Activated CD4-positive, alpha-beta T cell treated with anti-CD3 and anti-CD28 coated beads, Interleukin-2, amount 50 U/mL, for 24 hours (primary cell): ENCODE measurements at places on chromosomes 11 and 22.

DNA sequence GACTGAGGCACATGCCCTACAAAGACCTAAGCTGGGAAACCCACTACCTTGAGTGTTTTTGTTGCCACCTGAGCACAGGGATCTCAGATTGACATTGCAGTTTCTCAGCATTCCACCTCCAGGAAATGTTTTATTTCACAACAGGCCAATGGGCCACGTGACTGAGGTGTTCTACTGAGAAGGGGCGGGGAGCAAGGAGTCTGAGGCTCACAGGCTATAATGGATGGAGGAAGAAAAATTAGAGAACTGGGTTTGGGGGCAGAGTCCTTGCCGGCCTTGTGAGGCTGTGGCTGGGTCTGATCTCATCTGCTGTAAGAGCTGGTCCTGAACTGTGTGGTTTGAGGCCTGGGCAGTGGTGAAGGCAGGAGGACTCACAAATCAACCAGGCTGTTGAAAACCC is 40.7 kb downstream of the ZNF202 start:
- DNase-seq = no peak

GRCh38 chr11:108206171-108206570 is 16.3 kb downstream of the NPAT start:
- no peak for DNase-seq

GRCh38 chr11:118909619-118910308 is 16.0 kb downstream of the BCL9L start:
- DNase-seq = no peak

DNA sequence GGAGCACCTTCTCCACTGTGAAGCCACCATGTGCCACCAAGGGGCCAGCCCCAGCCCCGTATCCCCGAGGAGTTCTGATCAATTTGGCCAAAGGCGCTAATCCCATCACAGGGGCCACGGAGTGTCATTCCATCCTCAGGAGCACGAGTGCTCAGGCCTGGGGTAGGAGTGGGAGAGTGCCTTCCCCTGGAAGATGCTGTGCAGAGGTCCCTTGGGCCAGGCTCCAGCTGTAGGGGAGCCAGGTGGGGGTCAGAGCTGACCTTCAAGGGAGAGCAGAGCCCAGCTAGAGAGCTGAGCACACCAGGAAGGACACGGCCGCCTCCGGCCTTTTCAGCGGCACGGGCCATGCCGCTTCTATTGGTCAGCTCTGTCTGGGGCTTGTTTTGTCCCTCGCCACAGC is 1459.9 kb downstream of the BRD1 start:
- DNase-seq = no peak

- no peak for DNase-seq
Measured at GRCh38 chr11:36193290-36193619, 96.0 kb downstream of the COMMD9 start.
